T-helper 17 cell (primary cell): ENCODE measurements at places on chromosomes 7 and 10. TPM values are rescaled to one million over a fixed set of nuclear protein-coding genes. Genes with fewer than 3 reads are reported as not detected.

- no peak for DNase-seq
- no peaks in the 10 kb centered on the region for H3K36me3 ChIP-seq
- H3K27ac ChIP-seq, result peak overlapping the region; percentile 24
- peaks cover 47% of the 10 kb centered on the region for H3K27me3 ChIP-seq
- no peak overlapping the region for H3K4me3 ChIP-seq
These were observed 35.1 kb downstream of the EGFR start for GRCh38 chr7:55053651-55054571.

DNA sequence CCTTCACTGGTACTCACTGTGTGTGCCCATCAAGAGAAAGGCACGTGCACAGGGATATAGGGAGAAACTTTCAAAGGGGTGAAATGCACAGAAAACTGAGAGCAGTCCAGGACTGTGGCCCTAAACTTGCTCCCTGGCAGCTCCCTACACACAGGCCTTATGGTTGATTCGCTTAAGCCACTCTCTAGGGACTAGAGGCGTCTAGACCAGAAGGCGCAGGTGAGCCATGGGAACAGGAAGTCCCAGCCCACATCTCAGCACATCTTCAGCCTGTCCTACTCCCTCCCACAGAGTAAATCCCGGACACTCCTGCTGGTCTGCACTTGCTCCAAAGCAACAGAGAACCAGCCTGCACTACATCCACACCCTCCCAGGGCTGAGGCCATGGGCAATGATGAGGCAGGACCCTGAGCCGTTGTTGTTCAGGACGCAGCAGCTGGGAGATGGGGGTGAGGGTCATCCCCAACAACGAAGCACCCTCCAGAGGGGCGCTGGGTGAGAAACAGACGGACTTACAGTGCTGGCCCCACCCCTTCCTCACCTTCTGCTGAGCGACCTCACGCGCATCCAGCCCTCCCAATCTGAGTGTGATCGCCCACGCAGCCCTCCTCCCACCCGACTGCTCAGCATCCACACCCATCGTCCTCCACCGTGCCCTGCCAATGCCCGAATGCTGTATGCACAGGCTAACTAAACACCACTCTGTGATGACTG, 109.3 kb downstream of the TNS3 start:
- H3K27me3 ChIP-seq, result no peaks in the 10 kb centered on the region
- no peak for DNase-seq
- H3K4me3 ChIP-seq, result no peak overlapping the region
- no peaks in the 10 kb centered on the region for H3K36me3 ChIP-seq
- no peak overlapping the region for H3K27ac ChIP-seq

DNA sequence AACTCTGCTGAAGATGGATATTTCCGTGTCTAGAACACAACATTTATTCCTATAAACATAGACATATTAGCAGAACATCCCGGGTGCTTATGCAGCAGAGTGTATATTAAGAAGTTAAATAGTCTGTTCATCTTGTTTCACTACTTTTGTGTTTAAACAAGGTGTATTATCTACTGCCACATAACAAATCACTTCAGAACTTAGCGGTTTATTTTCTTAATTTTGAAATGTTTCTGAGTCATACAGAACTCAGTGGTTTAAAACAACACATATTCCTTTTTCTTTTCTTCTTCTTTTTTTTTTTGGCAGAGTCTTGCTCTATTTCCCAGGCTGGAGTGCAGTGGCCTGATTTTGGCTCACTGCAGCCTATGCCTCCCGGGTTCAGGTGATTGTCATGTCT, 25.8 kb downstream of the DENND10 start:
- peaks cover 8% of the 10 kb centered on the region for H3K36me3 ChIP-seq
- peak overlapping the region; percentile 92 for H3K27ac ChIP-seq
- no peak overlapping the region for H3K4me3 ChIP-seq
- DNase-seq, result no peak
- no peaks in the 10 kb centered on the region for H3K27me3 ChIP-seq

GRCh38 chr10:118033905-118034304, 12.8 kb downstream of the RAB11FIP2 start:
- DNase-seq, result no peak
- H3K4me1 ChIP-seq, result peaks cover 13% of the 10 kb centered on the region
- no peak overlapping the region for H3K27ac ChIP-seq
- no peaks in the 10 kb centered on the region for H3K27me3 ChIP-seq
- peaks cover 6% of the 10 kb centered on the region for H3K36me3 ChIP-seq
- no peak overlapping the region for H3K4me3 ChIP-seq

GRCh38 chr10:122207596-122207995, 63.5 kb upstream of the BTBD16 start:
- H3K36me3 ChIP-seq, result no peaks in the 10 kb centered on the region
- no peak for DNase-seq
- no peak overlapping the region for H3K27ac ChIP-seq
- peak overlapping the region; percentile 52 for H3K4me3 ChIP-seq
- peaks cover 41% of the 10 kb centered on the region for H3K27me3 ChIP-seq

DNA sequence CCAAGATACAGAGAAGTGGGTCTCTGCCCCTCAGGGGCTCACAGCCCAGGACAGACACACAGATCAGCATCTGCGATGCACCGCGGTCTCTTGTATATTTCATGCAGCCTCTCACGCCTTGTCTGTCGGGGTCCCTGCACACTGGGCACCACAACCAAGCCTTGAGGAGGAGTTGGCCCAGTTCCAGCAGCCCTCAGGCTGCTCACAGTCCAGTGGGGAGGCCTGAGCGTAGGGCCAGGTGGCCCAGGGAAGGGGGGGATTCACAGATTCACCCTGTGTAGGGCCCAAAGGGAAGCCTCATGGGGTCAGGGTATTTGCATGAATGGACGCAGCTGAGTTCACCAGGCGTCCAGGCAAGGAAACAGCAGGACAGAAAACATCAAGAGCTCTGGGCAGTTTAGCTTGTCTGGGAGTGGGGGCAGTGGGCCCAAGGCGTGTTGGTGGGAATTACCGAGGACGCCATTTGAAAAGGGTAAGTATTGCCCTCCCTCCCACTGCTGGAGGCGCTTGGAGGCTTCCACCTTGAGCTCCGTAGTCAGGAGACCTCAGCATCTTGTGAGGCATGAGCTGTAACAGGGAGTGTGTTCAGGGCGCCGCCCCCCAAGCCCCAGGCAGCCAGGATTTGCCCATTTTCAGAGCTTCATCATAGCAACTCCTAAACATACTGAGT, 129.1 kb upstream of the CHST15 start:
- peaks cover 8% of the 10 kb centered on the region for H3K4me1 ChIP-seq
- peak overlapping the region; percentile 15 for H3K4me3 ChIP-seq
- DNase-seq, result no peak
- H3K36me3 ChIP-seq, result no peaks in the 10 kb centered on the region
- H3K27me3 ChIP-seq, result peaks cover 28% of the 10 kb centered on the region

GRCh38 chr10:124469956-124470484, 8.4 kb downstream of the LHPP start:
- peaks cover 17% of the 10 kb centered on the region for H3K4me1 ChIP-seq
- no peak overlapping the region for H3K4me3 ChIP-seq
- no peaks in the 10 kb centered on the region for H3K27me3 ChIP-seq
- no peak overlapping the region for H3K27ac ChIP-seq
- no peak for DNase-seq

DNA sequence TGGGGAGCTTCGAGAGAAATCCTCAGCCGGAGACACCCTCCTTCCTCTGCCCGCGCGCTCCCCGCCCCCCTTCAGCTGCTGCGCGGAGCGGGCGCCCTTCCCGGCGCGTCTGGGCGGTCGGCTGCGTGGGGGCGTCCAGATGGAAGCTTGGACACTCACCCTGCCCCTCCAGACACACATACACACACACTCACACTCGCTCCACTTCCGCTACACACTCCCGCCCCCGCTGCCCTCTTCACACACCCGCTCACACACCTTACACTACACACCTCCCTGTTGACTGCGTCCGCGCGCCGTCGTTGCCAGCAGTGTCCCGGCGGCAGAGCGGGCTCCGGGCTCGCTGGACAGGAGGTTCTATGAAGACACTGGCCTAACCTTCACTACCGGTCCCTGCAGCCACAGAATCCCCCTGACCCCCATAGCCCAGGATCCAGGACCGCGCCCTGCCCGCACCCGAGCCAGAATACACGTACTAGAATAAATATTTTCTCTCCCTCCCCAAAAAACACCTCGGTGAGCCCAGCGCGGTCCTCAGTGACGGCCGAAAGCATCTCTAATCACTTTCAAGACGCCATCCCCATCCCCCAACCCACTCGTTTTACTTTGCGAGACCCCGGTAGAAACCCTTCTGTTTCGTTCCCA, 1.1 kb upstream of the EGR2 start:
- H3K36me3 ChIP-seq, result peaks cover 4% of the 10 kb centered on the region
- peak overlapping the region; percentile 99 for H3K4me3 ChIP-seq
- peaks cover 53% of the 10 kb centered on the region for H3K27me3 ChIP-seq
- H3K4me1 ChIP-seq, result peaks cover 34% of the 10 kb centered on the region
- DNase-seq, result peak; percentile 48
- peak overlapping the region; percentile 94 for H3K27ac ChIP-seq

- no peaks in the 10 kb centered on the region for H3K36me3 ChIP-seq
- no peak overlapping the region for H3K27ac ChIP-seq
- no peak overlapping the region for H3K4me3 ChIP-seq
- H3K4me1 ChIP-seq, result no peaks in the 10 kb centered on the region
These were observed 472.9 kb upstream of the COBL start for GRCh38 chr7:51789489-51789888.

DNA sequence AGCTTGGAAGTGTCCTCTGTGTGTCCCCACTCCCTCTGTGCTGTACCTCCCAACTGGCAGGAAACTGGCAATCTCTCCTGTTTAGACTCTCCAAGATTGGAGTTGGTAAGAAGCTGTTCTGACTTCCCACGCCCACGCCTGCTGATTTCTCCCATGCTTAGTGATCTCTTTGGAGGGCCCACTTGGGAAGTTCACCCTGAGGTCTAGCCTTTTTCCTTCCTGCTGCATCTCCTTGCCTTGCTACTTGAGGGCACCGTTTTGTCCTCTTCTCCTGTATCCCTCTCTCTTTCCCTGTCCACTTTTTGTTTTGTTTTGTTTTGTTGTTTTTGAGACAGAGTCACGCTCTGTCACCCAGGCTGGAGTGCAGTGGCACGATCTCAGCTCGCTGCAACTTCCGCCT, 35.4 kb downstream of the ZAN start:
- no peaks in the 10 kb centered on the region for H3K36me3 ChIP-seq
- no peak overlapping the region for H3K27ac ChIP-seq
- DNase-seq, result no peak

DNA sequence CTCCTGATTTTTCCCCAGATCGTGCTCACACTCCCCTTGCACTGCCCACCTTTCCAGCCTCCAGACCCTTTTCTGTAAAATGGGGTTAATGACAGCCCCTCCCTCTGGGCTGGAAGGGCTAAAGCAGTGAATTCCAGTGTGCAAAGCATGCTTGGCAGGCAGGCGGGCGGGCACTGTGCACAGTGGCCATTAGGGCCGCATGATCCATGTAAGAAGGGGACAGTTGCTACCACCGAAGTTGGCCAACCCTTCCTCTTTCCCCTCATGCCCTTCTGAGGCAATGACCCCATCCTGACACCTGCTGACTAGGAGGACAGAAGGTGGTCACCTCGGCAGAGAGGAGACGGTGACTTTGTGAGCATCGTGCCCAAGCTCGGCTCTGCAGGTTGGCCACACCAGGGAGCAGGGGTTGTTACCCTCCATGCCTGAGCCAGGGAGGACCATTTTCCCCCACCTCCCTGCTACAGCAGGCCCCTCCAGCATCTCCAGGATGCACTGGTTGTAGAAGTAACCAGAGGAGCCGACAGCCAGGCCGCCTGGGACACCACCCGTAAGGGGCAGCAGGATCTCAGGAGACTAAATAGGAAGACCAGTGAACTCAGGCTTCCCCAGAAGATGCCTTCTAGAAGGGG, 166.4 kb downstream of the SLIT1 start:
- no peaks in the 10 kb centered on the region for H3K27me3 ChIP-seq
- H3K4me3 ChIP-seq, result no peak overlapping the region
- peaks cover 2% of the 10 kb centered on the region for H3K4me1 ChIP-seq
- no peak for DNase-seq

GRCh38 chr10:104415526-104416165, 62.0 kb downstream of the CFAP58 start:
- no peak for DNase-seq
- no peaks in the 10 kb centered on the region for H3K4me1 ChIP-seq
- H3K4me3 ChIP-seq, result no peak overlapping the region
- no peaks in the 10 kb centered on the region for H3K36me3 ChIP-seq
- no peak overlapping the region for H3K27ac ChIP-seq

- no peaks in the 10 kb centered on the region for H3K4me1 ChIP-seq
- H3K4me3 ChIP-seq, result no peak overlapping the region
- no peak overlapping the region for H3K27ac ChIP-seq
- H3K36me3 ChIP-seq, result peaks cover 10% of the 10 kb centered on the region
- peaks cover 59% of the 10 kb centered on the region for H3K27me3 ChIP-seq
These were observed 69.1 kb upstream of the PDSS1 start for GRCh38 chr10:26628395-26628794.

DNA sequence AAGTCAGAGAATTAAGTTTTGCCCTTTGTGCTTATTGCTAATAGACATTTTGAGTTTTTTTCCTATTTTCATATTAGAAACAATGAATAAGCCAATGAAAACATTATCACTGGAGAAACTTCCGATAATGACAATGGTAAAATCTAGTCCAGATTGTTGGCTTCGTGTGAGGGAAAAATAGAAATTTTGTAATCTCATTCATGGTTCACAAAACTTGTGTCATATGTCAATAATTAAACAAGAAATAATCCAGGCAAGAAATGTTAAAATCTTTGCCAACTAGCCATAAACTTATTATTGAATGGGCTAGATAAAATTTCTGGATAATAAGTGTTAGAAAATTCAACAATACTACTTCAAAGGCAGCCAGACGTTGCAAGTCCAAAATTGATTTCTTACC, 36.6 kb downstream of the RNLS start:
- peaks cover 4% of the 10 kb centered on the region for H3K36me3 ChIP-seq
- DNase-seq, result no peak
- H3K4me3 ChIP-seq, result no peak overlapping the region

- peaks cover 2% of the 10 kb centered on the region for H3K36me3 ChIP-seq
- no peak for DNase-seq
- H3K4me3 ChIP-seq, result no peak overlapping the region
- no peaks in the 10 kb centered on the region for H3K27me3 ChIP-seq
- no peak overlapping the region for H3K27ac ChIP-seq
- peaks cover 4% of the 10 kb centered on the region for H3K4me1 ChIP-seq
These were observed 169.2 kb downstream of the ZNF438 start for GRCh38 chr10:30862486-30862885.

The CTNNA3 gene
- total RNA-seq, result 1.6 TPM

The LBX1 gene
- total RNA-seq, result not detected

The DLX6 gene
- total RNA-seq, result not detected

The GPR158 gene
- not detected for total RNA-seq

The CLDN3 gene
- total RNA-seq, result not detected

The MIOS gene
- 26.1 TPM for total RNA-seq
